ENCODE measurements at places on chromosomes 5 and 9.
A peak's percentile ranks its signal among the peaks of the same experiment; 100 is the strongest.

DNA sequence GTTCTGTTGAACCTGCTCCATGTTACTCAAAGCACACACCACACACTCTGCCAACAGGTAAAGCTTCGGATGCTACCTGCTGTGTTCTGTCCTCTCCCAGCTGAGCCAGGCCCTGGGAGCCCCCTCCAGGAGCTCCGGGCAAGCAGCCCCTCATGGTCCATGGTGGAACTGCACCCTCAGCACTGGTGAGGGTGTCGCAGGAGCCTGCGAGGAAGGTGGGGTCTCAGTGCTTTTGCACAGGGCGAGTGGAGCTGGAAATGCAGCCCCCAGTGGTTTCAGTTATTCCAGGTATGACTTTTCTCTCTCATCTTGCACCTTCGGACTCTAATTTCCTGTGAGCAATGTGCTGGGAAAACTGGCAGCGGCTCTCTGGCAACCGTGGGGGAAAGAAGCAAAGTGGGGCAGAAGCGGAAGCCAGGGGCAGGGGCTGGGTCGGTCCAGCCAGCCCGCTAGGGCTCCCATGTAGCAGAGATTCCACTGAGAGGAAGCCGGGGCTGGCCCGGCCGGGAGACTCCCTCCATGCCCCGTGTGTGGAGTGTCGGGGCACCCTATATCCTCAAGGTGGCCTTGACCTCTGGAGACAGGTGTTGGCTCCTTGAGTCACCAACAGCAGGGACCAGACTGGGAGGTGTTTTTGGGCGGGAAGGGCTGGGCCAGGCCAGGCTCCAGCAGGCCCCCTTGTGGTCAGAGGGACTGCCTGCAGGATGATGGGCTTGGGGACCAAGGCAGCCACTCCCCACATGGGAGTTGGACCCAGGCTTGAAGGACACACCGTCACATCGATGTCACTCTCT, 75.6 kb upstream of the PRSS3 start:
- peak; percentile 33 for DNase-seq

- DNase-seq = no peak
Observed at GRCh38 chr5:119067450-119067849, 3.4 kb upstream of the DMXL1 start.

DNA sequence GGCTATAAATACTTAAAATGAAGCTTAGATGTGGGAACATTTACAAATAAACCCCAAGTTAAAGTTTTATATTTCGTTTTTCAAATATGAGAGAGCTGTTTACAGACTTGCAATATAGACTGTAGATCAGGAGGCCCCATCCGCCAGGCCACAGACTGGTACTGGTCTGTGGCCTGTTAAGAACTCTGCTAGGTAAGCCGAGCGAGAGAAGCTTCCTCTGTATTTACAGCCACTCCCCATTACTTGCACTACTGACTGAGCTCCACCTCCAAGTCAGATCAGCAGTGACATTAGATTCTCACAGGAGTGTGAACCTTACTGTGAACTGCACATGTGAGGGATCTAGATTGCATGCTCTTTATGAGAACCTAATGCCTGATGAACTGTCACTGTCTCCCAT, 561.4 kb upstream of the FAM174A start:
- no peak for DNase-seq

DNA sequence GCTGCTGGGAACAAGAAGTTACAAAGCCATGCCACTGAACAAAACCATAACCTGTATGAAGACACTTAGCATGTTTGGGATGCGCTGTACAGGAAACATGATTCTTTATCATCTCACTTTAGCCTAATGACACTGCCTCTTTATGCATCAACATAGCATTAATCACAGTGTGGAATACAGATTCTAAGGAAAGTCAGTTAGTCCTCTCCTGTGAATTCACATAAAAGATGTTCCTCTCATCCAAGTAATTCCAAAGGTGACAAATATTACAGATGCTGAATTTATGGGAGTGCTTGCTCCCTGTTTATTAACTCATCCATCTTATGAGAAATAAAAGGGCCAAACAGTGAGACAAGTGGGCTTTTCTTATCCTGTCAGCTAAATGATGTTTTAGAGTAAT, 1677.7 kb downstream of the EFNA5 start:
- no peak for DNase-seq

GRCh38 chr9:27933210-27934025, 360.1 kb upstream of the C9orf72 start:
- DNase-seq = no peak

GRCh38 chr9:6870650-6871477, 113.1 kb downstream of the KDM4C start:
- no peak for DNase-seq

GRCh38 chr9:110153431-110153830, 54.5 kb downstream of the C9orf152 start:
- DNase-seq = no peak

DNA sequence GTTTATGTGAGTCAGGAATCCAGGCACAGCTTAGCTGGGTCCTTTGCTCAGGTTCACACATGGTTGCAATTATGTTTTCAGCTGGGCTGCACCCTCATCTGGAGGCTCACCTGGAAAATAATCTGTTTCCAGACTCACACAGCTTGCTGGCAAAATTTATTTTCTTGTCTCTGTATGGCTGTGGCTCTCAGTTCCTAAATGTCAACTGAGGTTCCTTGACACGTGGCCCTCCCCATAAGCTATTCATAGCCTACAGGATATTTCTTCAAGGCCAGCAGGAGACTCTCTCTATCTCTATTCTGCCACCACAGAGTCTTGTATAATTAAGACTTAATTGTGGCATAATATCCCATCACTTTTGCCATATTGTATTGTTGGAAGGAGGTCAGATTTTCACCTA, 732.0 kb downstream of the CDH18 start:
- DNase-seq = no peak

Measured in activated naive CD4-positive, alpha-beta T cell (primary cell).